ENCODE measurements at places on chromosomes 7 and 10.
A peak's percentile ranks its signal among the peaks of the same experiment; 100 is the strongest.

DNA sequence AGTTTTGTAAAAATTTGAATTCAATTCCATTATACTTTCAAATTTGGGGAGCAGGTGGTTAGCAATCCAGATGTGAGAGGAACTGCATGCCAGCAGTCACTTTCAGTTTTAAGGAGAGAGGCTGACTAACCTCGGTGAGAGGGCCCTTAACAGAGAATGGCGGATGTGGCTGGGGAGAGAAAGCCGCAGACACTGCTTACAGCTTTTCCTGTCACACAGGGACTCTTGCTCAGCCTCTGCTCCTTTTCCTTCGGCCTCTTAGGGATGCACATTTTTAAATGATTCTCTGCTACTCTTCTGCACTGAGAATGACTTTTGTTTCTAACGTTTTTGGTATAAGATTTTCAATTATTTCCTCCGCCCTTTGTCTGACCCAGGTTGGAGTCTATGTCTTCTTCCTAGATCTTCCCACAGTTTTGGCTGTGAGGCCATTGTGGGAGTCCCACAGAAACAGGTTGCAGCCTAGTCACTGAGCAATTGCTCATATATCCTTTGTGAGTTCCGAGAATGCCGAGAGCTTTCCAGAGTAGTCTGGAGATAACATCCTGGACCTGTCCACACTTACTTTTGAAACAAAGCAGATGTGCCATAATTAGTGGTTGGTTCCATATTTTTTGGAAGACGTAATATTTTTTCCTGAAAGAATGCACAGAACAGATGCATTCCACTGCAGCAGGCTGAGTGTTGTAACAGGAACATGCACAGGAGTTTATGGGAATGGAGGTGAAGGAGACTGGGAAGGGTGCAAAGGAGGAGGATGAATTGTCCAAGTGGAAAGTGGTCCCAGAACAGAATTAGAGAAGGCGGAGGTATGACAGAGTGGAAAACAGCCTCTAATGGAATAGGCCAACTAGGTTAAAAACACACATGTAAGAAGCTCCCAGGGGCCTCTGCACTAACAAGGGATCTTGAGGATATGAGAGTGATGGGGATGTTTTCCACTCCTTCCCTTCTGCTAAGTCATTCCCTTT lies 168.0 kb upstream of the ZNF32 start:
- peak; percentile 63 for DNase-seq

DNA sequence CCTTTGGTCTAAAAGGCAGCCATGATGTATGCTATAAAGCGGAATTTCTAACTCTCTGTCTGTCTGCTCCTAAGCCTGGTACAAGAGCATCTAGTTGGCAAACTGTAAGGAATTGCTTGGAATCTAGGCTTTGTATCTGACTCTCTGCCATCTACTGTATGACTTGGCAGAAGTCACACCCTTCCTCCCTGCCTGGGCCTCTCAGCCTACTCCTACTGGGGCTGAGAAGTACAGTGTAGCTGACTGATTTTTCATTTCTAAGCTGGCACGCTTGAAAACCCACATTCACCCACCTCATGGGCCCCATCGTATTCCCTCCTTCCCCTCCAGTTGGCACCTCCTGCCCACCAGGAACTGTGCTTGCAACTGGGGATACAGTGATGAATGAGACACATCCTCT lies 435.2 kb downstream of the PLXNA4 start:
- DNase-seq, result no peak

DNA sequence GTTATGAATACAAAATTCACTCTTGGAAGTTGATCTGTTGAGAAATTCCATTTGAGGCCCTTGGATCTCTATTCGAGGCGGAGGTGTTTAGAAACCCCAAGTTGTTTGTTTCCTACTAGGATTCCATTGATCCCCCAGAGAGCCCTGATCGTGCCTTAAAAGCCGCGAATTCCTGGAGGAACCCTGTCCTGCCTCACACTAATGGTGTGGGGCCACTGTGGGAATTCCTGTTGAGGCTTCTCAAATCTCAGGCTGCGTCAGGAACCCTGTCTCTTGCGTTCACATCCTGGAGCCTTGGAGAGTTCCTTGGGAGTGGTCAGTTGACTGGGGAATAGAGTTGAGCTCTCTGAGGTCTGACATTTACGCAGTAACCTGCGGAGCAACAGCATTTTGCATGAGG lies 1.2 kb downstream of the CFAP69 start:
- no peak for DNase-seq

- DNase-seq, result no peak
Measured at GRCh38 chr10:72335394-72336258, 19.1 kb downstream of the DNAJB12 start.

DNA sequence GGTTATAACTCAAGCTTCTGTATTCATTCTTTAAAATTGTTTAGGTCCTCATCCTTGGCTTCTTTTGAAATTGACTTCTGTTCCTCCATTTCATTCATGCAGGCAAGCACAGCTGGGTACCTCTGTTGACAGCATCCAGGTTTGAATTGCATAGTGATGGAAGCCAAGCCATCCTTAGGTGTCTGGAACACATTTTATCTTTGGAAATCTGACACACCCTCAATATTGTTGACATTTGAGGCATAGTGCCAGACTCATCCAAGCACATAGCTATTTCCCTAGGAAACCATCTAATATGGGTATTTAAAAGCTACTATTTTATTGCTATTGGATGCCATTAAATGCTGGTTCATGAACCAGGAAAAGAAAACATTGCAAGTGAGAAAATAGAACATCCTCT lies 142.1 kb upstream of the PTPRZ1 start:
- DNase-seq, result no peak

DNA sequence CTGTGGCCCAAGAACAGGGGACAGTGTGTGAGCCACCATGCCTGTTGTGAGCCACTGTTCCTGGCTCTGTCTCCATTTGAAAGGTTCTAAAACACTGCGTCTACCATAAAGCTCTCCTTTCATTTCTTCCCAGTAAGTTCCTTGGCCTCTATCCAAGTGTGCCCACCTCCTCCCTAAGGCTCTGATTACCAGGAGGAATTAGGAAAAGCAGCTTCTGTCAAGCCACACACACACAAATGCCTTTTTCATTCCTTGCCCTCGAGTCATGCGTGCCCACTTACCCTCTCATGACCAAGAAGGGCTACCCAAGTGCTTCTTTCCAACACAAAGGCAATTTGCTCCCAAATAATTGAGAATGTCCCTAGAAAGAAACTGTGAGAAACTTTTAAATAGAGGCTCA lies 70.8 kb upstream of the PARD3 start:
- no peak for DNase-seq

DNA sequence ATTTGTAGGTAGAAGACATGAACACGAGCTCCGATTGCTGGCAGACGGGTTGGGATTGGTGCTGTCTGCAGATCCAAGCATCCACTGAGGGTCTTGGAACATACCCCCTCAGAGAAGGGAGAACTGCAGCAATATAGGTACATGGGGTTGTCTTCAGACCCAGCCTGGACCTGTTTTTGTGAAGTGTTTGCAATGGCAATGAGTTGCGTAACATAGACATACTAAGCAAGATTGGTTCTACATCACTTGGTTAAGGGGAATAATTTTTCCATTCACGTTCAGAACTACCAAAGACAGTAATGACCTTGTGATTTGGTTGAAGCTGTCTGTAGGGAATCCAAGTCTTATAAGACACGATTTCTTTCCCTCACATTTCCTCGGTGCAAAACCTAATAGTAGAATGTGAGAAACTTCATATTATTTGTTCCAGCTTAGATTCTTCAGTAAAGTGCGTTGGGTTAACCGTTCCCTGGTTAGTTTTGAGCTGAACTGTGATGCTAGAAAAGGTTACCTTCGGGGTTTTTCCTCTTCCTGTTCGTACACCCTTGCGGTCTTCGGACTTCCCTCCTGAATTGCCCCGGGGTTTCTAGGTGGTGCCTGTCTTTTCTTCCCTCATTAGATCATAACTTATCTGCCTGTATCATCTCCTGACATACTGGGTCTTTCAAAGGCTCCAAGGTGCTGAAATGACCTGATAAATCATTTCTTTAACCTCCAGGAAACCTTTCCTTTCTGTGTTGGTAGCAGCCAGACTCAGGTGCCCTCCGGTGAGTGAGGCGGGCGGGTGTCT lies 14.4 kb downstream of the PROSER2 start:
- DNase-seq, result no peak

DNA sequence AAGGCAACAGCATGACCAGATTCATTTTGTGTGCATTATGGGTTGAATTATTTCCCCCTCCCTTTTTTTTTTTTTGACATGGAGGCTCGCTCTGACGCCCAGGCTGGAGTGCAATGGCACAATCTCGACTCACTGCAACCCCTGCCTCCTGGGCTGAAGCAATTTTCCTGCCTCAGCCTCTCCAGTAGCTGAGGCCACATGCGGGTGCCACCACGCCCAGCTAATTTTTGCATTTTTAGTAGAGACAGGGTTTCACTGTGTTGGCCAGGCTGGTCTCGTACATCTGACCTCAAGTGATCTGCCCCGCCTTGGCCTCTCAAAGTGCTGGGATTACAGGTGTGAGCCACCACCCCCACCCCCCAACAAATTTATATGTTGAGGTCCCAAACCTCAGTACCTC lies 42.0 kb downstream of the ZNF783 start:
- DNase-seq, result no peak

DNA sequence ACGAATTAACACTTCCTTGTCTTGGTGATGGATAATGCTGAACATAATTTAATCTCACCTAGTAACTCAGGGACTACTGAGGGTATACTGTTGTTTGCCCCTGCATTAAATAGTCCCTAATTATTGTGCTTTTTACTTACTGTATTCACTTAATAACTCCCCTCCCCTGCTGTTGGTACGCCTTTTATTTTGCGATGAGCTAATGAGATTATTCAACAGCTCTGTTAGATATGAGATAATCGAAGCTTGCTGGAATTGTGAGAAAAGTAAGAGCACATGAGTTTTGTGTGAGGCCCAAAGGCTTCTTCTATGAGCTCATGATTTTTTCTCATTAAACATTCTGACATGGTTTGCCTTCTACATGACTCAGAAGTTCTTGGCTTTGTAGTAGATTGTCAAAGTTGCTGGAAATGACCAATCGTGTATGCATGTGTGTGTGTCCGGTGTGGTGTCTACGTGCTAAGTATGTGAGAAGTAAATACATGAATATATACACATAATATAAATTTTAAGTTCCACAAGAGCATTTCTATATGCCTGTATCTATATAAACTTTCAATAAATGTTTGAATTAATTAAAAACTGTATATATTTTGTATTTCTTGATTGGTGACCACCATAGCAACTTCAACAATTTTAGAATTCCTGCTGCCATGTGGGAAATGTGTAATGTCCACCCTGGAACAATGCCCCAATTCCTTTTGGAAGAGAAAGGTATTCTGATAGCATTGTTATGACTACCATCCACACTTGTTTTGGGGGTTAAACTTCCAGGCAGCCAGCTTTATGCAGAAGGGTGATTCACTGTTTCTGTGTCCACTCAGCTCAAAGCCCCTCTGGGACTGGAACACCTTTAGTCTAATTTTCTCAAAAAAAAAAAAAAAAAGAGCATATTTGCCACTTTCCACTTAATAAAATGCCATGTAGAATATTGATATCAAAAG lies 106.2 kb downstream of the SAMD9 start:
- no peak for DNase-seq

GRCh38 chr7:85520175-85520574 lies 333.3 kb upstream of the SEMA3D start:
- no peak for DNase-seq

GRCh38 chr7:43666938-43667337 lies 62.4 kb downstream of the COA1 start:
- DNase-seq, result no peak

DNA sequence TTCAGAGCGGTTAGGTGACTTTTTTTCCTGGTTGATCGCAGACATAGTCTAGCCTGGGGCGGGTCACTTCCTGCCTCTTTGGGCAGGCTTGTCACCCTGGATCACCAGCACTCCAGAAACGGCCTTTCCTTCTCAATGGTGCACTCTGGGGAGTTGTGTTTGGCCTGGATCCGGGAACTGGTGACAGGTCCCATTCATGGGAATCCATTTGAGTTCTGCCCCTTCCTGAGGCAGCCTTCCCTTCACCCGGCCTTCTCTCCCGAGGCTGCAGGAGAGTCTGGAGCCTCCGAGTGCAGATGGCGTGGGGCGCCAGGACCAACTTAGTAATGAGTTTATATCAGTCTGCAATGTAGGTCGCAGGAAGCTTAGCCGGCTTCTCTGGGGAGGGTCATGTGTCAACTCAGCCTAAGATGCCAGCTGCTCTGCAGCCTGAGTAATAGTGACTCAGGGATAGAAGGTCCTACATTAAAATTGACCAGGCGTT lies 54.2 kb downstream of the TACR2 start:
- no peak for DNase-seq

- DNase-seq, result no peak
Measured at GRCh38 chr10:119360181-119360921, 153.0 kb downstream of the GRK5 start.

DNA sequence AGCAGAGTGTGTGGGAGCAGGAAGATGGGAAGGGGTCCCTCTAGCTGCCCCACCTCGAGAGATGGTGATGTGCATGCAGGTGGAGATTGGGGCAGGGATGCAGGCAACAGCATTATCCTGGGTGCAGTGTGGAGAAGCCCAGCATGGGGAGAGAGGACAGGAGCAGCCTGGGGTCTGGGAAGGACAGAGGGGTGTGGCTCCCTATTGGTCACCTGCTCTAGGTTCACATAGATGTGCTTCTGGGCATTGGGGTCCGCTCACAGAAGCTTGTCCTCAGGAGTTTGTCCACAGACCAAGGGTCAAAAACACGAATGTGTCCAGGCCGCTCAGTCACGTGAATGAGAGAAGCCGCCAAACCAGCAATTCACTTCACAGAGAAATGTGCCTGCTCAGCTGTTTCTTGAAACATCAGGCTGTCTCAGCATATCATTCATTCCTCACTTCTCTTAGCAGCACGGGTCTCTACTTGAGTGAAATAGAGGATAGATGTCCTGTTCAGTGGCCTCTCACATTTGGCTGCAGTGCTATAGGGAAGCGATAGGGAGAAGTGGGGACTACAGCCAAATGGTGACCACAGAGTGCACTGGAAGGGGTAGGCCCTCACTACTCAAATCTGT lies 11.5 kb upstream of the SLC29A3 start:
- no peak for DNase-seq

DNA sequence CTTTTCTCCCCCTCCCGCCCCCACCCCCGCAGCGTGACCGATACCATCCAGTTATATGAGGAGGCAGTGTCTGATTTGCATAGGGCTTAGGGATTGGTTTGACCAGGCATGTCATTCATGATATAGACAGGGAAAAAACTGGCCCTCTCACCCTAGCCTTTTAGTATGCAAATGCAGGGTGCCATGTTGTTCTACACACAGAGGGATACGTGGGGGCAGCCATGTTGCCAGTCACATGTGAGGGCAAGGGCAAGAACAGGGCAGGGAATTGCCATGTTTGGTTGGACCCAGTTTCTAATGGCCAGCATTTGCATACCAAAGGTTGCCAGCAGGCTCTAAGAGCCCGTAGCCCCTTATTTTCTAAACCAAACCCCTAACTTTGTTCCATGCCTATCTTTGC lies 552.1 kb downstream of the SORCS1 start:
- DNase-seq, result no peak

DNA sequence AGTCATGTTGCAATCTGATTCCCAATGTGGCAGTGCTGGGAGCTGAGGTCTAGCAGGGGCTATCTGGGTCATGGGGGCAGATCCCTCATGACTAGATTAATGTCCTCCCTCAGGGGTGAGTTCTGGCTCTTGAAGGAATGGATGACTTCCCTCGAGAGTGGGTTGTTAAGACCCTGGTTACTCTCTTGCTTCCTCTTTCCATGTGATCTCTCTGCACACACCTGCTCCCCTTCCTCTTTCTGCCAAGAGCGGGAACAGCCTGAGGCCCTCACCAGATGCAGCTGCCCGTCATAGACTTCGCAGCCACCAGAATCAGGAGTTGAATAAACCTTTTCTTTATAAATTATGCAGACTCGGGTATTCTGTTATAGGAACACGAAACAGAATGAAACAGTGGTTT lies 37.8 kb downstream of the SFMBT2 start:
- no peak for DNase-seq

GRCh38 chr7:82841828-82842227 lies 320.9 kb downstream of the PCLO start:
- no peak for DNase-seq

All from activated CD8-positive, alpha-beta memory T cell treated with anti-CD3 and anti-CD28 coated beads, Interleukin-2, amount 50 U/mL, for 4 hours (primary cell).